ENCODE measurements at places on chromosomes 5 and 9. TPM values are rescaled to one million over a fixed set of nuclear protein-coding genes. Genes with fewer than 3 reads are reported as not detected.
A peak's percentile ranks its signal among the peaks of the same experiment; 100 is the strongest.

DNA sequence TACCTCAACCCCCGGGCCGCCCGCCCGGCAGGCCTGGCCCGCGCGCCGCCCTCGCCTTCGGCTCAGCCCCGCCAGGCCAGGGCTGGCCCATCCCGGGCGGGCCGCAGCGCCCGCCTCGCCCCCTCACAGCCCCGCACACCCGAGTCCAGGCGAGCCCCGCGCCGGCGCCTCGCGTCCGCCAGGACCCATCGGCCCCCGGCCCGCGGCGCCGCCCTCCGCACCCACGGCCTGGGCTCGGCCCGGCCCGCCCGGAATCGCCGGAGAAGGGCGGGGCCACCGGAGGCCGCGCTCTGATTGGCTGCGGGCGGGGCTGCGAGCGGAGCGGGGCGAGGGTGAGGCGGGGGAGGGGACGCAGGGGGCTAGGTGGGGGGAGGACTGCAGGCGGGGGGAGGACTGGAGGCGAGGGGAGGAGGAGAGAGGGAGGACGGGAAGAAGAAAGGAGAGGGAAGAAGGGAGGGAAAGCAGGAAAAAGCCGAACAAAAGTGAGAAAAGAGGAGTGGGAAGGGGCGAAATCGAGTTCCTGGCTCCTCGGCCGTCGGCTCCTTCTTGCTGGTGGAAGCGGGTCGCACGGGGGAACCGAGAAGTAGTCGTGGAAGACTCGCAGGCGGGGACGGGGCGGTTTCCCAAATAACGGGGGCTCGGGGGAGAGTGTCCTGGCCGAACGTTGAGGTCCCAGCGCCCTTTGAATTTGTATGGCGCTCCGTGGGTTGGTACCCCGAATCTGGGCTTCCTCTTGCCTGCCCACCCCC lies 472 bp upstream of the UBTD2 start:
- peak overlapping the region; percentile 93 for H3K27ac ChIP-seq
- peak overlapping the region; percentile 75 for H3K4me3 ChIP-seq
- no peaks in the 10 kb centered on the region for H3K27me3 ChIP-seq
- no peaks in the 10 kb centered on the region for H3K36me3 ChIP-seq
- peak; percentile 63 for DNase-seq

DNA sequence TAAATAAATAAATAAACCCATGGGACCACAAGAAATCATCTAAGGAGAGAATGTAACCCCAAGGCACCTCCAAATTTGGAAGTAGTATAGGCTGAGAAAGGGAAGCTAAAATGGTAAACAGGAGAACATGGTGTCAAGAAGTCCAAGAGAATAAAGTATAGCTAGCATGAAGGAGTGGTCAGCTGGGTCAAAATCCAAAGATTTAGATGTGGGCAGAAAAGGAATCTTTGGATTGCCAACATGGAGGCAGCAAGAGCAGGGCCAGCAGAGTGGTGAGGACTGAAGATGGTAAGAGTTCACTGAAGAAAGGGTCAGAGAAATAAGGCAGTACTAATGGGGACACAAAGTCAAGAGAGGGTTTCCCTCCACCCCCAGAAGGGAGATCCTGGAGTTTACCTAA lies 53.0 kb downstream of the TSSK1B start:
- H3K27me3 ChIP-seq = no peaks in the 10 kb centered on the region
- H3K36me3 ChIP-seq = no peaks in the 10 kb centered on the region
- no peak for DNase-seq
- H3K4me3 ChIP-seq = no peak overlapping the region

- DNase-seq = no peak
- H3K36me3 ChIP-seq = no peaks in the 10 kb centered on the region
- no peak overlapping the region for H3K4me3 ChIP-seq
Measured at GRCh38 chr9:99309141-99309939, 87.3 kb downstream of the SEC61B start.

DNA sequence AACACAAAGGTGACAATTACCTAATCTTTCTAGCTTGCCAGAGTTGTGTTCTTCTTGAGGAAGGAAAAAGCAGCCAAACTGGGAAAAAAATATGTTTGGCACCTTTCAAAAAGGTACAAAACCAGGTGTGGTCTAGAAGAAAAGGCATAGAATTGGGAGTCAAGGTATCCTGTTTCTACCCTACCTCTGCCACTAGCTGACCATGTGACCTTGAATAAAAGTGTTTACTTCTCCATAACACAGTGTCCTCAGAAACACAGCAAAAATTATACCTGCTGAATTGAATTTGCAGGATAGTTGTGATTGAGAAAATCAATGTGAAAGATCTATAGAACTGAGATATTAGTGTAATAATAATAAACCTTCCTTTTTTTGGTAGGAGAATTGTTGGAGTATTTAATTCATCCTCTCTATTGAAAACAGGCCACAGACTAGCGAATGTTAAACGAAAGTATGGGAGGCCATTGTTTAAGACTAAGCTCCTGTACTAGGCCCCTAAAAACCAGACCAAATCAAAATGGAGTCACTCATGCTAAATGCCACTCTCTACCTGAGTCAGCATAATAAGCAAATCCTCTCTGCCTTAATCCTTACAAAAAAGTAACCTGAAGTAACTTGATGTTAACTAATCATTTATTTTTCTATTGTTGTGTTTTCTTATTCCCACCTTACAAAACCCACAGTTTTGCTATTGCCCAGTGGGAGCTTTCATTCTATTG lies 12.6 kb downstream of the CYFIP2 start:
- H3K4me3 ChIP-seq = no peak overlapping the region
- DNase-seq = no peak
- no peaks in the 10 kb centered on the region for H3K4me1 ChIP-seq

DNA sequence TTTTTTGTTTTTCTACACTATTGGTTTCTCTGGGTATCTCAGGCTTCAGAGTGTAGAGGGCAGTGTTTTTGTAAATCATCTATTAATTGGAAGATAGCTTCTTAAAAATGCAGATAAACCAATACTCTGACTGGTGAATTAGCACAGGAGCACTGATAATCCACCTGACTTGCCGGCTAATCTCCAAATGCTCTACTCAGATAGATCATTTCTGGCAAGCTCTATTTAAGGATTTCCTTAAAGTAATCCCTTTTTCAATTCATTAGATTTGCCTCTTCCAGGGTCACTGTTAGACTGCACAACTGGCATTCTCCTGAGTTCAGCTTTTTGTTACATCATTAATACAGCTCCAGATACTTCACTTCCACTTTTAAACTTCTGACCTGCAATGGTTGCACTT lies 1390.3 kb upstream of the NUDT12 start:
- no peak for DNase-seq
- H3K27me3 ChIP-seq = no peaks in the 10 kb centered on the region
- no peak overlapping the region for H3K27ac ChIP-seq
- no peak overlapping the region for H3K4me3 ChIP-seq
- H3K36me3 ChIP-seq = no peaks in the 10 kb centered on the region

DNA sequence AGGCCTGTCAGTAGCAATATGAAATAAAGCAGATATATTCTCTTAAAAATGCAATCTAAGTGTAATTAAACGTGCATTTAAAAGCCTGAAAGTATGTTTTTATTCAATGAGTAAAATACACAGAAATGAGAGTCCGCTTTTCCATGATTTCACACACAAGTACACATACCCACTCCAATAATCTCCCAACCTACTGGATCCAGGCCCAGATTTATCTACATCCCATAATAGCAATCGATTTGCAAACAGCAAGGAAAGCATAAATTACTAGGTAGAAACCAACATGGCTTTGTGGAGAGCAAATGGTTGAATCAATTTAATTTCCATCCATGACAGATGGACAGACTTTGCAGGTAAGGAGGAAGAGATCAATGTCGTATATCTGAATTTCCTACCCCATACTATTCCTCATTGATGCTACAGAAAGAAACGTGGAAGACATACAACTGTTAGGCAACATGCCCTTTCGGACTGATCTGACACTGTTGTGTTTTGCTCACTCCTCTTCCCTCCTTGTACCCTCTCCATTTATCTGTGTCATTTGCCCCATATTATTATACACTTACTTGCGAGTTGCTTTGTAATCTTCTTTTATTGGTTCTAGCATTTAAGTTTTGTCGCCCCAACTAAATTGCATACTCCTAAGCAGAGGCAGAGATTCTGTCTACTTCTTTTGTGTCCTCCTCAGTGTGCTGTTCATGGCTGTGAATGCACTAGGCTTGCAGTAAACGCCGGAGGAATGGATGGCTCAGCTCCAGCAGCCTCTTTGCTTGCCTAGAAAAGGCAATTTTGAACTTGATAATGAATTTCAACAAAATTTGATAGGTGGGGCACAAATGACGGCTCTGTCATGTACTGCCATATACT lies 133.6 kb downstream of the NFIB start:
- peaks cover 33% of the 10 kb centered on the region for H3K4me1 ChIP-seq
- H3K36me3 ChIP-seq = no peaks in the 10 kb centered on the region
- DNase-seq = no peak
- peak overlapping the region; percentile 72 for H3K27ac ChIP-seq

- H3K4me1 ChIP-seq = peaks cover 52% of the 10 kb centered on the region
- H3K36me3 ChIP-seq = no peaks in the 10 kb centered on the region
- H3K27ac ChIP-seq = peak overlapping the region; percentile 62
- DNase-seq = peak; percentile 74
Measured at GRCh38 chr9:126985870-126986498, 71.4 kb downstream of the RALGPS1 start.

DNA sequence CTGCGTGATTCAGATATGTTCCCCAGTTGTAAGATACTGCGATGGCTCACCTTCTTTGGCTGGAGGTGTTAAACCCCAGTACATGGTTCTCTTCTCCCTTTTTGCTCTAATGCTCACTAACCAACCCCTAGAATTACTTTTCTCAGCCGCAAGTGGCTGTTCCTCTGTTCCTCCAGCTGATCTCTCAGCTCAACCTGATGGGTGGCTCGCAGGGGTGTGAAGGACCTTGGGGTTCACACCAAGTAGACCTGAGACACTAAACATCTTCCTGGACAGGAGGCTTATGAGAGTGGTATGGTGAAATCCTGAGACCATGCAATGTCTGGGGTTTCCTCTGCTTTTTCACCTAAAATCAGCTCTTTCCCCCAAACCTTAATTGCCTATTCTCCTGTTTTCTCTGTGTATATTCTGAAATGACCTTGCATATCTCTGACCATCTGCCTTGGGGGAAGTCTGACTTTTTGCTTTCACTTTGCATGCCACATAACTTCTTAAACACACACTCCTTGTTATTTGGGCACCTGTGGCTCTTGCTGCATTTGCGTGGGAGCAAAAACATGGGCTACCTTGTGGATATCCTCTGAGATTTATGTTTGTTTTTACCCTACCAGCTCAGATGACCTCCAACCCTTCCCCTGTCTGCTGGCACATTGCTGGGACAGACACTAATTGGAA lies 15.9 kb upstream of the IFNA14 start:
- DNase-seq = no peak
- no peaks in the 10 kb centered on the region for H3K36me3 ChIP-seq
- no peaks in the 10 kb centered on the region for H3K4me1 ChIP-seq
- no peaks in the 10 kb centered on the region for H3K27me3 ChIP-seq
- no peak overlapping the region for H3K4me3 ChIP-seq

DNA sequence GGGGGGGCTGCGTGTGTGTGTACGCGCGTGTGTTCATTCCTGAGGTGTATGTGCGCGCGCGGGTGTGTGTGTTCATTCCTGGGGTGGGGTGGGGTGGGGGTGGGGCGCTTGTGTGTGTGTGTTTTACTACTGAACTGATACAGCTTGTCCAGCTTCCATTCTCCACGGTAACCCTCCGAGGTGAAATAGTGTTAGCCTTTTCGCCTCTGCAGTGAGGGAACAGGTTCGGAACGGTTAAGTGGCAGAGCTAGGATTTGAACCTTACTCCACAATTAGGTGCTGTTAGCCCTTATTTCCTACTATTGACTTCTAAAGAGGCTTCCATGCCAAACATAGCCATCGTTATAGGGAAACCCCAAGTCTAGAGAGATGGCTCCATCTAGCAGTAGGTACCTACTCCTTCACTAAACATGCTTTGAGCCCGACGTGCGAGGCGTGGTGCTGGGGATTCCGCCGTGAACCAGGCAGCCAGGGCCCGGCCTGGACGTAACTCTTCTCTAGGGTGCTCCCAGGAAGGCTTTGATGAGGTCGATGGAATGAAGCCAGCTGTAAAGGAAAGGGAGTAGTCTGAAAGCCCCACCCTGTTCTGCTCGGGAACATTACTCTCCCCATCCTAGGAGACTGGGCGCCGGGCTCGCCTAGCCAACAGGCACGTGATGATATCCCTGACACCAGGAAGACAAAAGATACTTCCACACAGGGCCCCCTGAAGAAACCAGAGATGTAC lies 782 bp upstream of the SKP1 start:
- H3K36me3 ChIP-seq = no peaks in the 10 kb centered on the region
- peaks cover 38% of the 10 kb centered on the region for H3K4me1 ChIP-seq
- peak overlapping the region; percentile 98 for H3K4me3 ChIP-seq

GRCh38 chr5:38424148-38425060 lies 132.0 kb downstream of the LIFR start:
- no peak overlapping the region for H3K4me3 ChIP-seq
- H3K27ac ChIP-seq = no peak overlapping the region
- no peak for DNase-seq
- H3K27me3 ChIP-seq = no peaks in the 10 kb centered on the region
- no peaks in the 10 kb centered on the region for H3K36me3 ChIP-seq
- no peaks in the 10 kb centered on the region for H3K4me1 ChIP-seq

- no peaks in the 10 kb centered on the region for H3K4me1 ChIP-seq
- no peak for DNase-seq
- H3K27me3 ChIP-seq = no peaks in the 10 kb centered on the region
- no peak overlapping the region for H3K27ac ChIP-seq
- no peak overlapping the region for H3K4me3 ChIP-seq
Measured at GRCh38 chr5:113507601-113508000, 5.9 kb upstream of the YTHDC2 start.

GRCh38 chr9:20256284-20256948 lies 365.9 kb downstream of the MLLT3 start:
- H3K36me3 ChIP-seq = no peaks in the 10 kb centered on the region
- no peaks in the 10 kb centered on the region for H3K27me3 ChIP-seq
- DNase-seq = no peak

- no peak overlapping the region for H3K27ac ChIP-seq
- no peaks in the 10 kb centered on the region for H3K27me3 ChIP-seq
Measured at GRCh38 chr5:8226148-8226547, 357.2 kb downstream of the MTRR start.

- H3K27me3 ChIP-seq = no peaks in the 10 kb centered on the region
- H3K36me3 ChIP-seq = no peaks in the 10 kb centered on the region
- no peak for DNase-seq
- no peak overlapping the region for H3K27ac ChIP-seq
- H3K4me3 ChIP-seq = no peak overlapping the region
Measured at GRCh38 chr5:37658440-37658839, 181.4 kb downstream of the GDNF start.

DNA sequence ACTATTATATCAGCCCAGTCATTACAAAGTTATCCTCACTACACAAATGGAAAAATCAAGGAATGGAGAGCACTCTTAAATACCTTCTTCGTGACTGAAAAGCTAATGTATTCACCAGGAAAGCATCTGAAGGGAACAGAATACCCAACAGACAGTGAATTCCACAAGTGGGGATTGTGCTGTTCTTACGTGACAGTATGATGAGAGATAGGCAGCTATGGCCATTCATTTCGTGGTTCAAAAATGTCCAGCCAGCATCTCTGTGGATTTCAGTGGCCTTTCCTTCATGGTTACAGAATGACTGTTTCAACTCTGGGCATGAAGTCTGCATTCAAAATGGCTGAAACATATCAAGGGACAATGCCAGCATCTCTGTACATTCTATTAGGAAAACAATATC lies 323.8 kb downstream of the PRELID2 start:
- H3K27me3 ChIP-seq = no peaks in the 10 kb centered on the region
- H3K4me1 ChIP-seq = no peaks in the 10 kb centered on the region
- H3K4me3 ChIP-seq = no peak overlapping the region
- no peak overlapping the region for H3K27ac ChIP-seq
- H3K36me3 ChIP-seq = no peaks in the 10 kb centered on the region

FOXD4 gene
- 0.16 TPM for total RNA-seq

TAF11L10 gene
- not detected for total RNA-seq

GLRA1 gene
- not detected for total RNA-seq

CD72 gene
- 0.65 TPM for total RNA-seq

SPATA31A7 gene
- total RNA-seq = not detected

CHSY3 gene
- total RNA-seq = 1.7 TPM

FBP1 gene
- total RNA-seq = 0.46 TPM

RANBP3L gene
- 2.5 TPM for total RNA-seq

MZB1 gene
- not detected for total RNA-seq

EDIL3 gene
- 0.20 TPM for total RNA-seq

Measured in gastrocnemius medialis (tissue), 4 donors.